ENCODE measurements at places on chromosomes 4 and X.

DNA sequence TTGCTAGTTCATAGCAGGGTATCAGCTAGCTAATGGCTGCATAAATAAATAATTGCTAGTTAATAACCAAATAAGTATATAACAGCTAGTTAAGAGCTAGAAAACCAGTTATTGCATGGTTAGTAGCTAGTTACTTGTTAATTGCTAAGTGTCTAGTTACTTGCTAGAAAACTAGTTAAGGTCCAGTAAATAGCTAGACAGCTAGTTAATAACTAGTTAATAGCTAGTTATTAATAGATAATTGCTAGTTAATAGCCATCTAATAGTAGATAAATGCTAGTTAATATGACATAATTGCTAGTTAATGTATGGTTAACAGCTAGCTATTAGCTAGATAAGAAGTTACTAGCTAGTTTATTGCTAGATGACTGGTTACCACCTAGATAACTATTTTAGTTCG, 629.9 kb upstream of the CT83 start:
- DNase-seq: no peak

DNA sequence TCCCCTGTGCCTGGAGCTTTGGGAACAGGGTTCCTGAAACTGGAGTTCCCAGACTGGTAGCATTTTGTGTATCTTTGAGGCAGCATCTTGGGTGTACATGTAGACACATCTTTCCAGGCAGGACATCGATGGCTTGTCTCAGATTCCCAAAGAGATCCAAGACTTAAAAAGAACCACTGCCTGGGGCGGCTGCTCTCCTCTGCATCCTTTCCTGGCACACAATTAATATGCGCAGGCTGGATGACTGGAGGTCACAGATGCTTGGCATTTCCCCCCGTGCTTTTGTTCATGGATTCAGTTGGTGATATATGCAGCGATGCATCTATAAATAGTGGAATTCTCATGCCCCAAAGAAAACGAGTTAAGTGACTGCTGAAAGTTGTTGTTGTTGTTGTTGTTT, 80.5 kb downstream of the CLDN34 start:
- no peak for DNase-seq

DNA sequence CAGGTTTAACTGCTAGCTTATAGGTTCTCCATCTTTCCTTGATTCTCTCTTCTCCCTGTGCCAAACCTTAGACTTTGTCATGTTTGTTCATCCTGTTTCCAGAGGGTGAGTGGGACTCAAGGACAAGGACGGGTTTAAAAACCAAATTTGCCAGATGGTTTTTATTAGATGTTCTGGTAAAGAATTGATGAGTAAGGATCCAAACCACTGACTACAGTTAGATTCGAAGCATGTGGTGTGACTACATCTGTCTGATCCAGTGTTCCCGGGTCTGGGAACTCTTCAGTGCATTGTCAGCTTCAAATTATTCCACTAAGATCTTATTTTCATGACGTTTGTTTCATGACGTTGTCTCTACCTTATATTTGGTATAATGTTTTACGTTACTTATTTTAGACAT, 37.5 kb downstream of the MTMR1 start:
- DNase-seq: no peak

DNA sequence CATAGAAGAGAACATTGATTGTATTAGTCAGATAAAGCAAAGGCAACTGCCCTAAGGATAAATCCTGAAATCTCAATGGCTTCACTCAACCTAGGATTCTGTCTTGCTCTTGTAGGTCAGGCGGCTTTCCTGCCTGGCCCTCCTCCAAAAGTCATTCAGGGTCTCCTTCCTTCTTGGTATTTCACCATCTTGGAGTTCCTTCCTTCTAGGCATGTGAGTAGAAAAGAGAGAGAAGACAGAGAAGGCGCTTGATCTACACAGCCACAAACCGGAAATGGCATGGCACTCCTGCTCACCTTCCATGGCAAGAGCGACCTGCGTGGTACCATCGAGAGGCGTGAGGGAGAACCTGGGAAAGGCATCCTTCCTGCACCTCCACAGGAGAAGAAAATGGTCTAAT, 45.3 kb upstream of the HELT start:
- no peak for DNase-seq

All from right forelimb (tissue), 1 donor.